NCI-H1105 (cell line): ENCODE measurements at places on chromosomes 6 and 20.

DNA sequence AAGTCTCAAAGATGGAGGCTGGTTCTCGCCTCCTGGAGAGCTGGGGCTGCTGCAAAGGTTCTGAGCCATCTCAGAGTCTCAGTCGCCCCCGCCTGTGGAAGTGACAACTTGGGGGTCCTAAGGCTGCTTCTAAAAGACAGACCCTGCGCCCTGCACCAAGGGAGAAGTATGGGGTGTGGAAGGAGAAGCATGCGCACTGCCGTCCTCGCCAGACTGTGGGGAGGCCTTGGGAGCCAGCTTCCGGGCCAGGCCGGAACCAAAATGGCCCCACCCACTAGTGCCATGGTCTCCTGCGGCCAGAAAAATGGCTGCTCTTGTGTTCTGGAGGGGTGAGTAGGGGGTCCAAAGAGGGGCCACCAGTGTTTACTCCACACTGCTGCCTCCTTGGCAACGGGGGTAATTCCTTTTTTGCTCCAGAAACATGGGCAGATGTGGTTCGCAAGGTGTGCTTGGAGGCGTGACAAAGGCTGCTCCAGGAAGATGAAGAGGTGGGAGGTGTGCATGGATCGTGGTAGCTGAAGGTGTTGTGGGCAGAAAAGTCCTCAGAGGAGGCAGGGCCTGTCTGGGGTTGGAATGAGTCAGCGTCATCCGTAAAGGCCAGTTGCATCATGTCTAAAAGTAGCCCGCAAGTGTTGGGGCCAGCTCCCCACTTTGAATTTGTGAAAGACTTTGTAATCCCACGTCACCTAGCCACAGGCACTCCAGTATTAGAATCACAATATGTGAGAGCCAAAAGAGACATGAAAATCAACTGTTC, 329.8 kb upstream of the SOX4 start:
- DNase-seq = peak; percentile 69

DNA sequence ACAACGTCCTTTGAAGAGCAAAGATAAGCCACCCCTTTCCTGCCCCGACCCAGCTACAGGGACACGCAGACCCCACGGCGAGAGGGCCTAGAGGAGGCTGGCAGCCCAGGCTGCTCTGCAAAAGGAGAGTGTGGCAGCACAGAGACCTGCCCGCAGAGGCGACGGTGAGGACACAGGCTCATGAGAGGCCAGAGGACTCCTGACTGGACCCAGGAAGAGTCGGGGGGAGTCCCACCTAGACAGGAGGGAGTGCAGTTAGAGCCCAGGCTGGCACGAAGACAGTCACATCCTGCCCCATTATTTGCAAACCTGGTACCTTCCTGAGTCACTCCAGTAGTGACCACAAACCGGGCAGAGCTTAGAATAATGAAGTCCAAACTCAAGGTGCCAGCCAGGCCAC, 227.7 kb upstream of the CDH4 start:
- no peak for DNase-seq

- no peak for DNase-seq
Observed at GRCh38 chr6:151137542-151137941, 102.2 kb upstream of the AKAP12 start.

DNA sequence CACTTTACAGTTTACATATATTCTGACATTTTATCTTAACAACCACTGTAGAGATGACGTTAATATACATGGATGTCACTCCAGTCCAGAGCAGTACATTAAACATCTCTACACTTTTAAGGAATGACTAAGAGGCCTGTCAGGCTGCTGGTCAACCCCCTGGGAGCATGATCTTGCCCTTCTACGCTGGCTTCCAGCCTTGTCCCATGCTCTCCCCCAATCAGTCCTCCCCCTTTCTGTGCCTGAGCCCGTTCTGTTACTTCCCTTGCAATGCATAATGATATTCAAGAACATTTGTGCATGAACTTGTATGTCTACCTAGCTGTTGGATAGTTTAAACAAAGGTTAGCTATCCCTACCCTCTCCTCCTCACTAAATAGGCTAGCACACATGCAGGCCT, 40.5 kb upstream of the PLCB4 start:
- DNase-seq = no peak

- peak; percentile 45 for DNase-seq
Observed at GRCh38 chr20:40493071-40493470, 196.0 kb downstream of the MAFB start.

GRCh38 chr20:22680031-22680740, 95.8 kb upstream of the FOXA2 start:
- no peak for DNase-seq
